SW 1271 (cell line): ENCODE measurements at places on chromosomes 12 and 14.

- DNase-seq, result peak; percentile 2
Observed at GRCh38 chr14:77889971-77890442, 90.1 kb downstream of the ADCK1 start.

DNA sequence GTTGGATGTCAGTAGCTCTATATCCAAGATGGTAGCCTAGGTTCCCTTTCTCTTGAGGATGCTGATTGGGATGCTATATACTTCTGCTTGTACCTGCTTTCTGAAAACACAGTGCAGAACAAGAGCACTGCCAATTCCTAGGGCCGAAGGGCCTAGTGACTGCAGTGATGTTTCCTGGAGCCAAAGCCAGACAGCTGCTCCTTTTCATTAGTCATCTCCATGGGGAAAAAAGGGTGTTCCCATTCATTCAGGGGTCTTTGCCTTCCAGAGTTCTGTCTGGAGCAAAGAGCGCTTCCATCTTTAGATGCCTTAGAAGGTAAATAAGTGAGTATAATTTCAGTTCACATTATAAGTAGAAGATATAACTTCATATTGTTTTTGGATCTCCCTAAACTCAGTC, 85.5 kb downstream of the PTPRB start:
- DNase-seq, result no peak

- DNase-seq, result no peak
Observed at GRCh38 chr14:92397953-92398564, 75.1 kb downstream of the SLC24A4 start.

DNA sequence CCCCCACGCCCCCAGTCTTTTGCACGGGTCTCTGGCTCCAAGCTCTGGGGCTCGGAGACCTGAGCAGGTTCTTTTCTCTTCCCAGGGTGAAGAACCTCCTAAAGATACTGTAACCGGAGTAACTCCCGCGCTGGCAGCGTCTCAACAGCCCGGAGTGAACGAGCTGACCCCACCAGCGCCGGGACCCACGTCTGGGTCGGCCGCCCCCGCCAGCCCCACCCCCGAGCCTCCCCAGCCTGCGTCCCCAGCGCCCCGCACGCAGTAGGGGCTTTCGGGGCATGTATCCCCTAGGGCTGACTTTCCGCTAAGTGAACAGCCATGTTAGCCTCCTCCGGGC, 858 bp downstream of the SLC35F4 start:
- no peak for DNase-seq

DNA sequence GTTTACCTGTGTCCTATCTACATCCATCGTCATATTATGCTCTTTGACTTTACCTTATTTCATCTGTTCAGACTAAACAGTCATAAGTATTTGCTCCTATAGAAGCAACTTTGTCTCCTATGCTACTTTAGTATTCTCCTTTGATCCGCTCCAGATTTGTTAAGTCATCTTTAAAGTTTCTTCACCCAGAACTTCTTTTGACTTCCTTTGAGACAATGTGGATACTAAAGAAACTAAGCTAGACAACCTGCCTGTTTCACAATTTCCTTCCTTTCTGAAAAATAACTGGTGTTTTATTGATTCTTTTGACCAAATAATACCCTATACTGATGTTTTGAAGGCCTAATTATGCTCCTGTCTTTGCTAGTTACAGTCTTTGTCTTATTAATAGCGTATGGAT, 30.0 kb upstream of the LRRK2 start:
- DNase-seq, result no peak

GRCh38 chr14:21191809-21192446, 36.1 kb upstream of the OR5AU1 start:
- DNase-seq, result no peak

GRCh38 chr14:101758913-101759593, 2.5 kb upstream of the PPP2R5C start:
- DNase-seq, result no peak

GRCh38 chr14:24131549-24131966, 1.1 kb downstream of the FITM1 start:
- DNase-seq, result no peak

DNA sequence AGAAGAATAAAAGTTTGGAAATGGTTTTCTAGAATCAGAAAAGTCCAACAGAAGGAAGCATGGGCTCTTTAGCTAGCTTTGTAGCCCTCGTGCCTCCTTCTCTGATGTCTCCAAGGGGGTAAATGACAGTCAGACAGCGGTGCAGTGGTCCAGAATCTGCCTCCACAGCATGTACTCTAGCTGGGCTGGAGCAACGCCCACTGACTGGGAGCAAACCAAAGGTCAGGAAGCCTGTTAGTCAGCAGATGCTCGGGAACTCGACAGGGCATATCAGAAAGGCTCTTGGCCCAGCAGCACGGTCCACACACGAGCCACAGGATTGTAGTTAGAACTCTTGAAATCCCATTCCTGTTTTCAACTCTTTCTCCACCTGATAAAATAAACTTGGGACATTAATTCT, 164.3 kb downstream of the GRIN2B start:
- DNase-seq, result no peak

DNA sequence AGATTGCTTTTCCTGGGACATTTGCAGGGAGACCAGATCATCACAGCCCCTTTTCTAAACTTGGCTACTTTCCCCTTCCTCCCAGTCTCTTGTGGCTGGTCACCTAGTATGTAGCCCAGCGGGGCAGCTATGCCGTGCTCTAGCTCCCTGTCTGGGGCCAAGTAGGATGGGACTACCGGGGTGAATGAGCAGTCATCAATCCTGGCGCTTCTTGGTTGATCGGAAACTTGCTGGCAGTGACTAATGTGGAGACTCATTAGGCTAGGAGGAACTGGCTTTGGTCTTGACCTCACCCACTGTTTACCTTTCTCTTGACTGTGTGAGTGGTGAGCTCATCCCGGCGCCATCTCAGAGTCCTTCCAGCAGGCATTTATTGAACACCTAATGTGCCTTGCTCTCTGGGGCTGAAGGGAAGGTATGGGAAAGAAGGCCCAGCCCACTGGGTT, 15.9 kb downstream of the PLEKHG3 start:
- peak; percentile 66 for DNase-seq

GRCh38 chr12:2432856-2433255, 361.9 kb upstream of the FKBP4 start:
- DNase-seq, result no peak

DNA sequence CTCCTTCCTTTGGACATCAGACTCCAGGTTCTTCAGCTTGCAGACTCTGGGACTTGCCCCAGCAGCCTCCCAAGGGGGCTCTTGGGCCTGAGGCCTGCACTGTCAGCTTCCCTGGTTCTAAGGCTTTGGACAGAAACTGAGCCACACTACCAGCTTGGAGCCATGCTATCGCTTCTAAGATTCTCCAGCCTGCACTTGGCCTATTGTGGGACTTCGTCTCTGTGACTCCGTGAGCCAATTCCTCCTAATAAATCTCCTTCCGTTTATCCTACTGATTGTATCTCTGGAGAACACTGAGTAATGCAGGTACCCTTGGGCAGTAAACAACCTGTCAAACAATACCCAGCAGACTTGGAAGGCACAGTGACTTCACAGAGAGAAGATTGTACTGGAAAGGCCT, 24.9 kb upstream of the RHOJ start:
- DNase-seq, result no peak

DNA sequence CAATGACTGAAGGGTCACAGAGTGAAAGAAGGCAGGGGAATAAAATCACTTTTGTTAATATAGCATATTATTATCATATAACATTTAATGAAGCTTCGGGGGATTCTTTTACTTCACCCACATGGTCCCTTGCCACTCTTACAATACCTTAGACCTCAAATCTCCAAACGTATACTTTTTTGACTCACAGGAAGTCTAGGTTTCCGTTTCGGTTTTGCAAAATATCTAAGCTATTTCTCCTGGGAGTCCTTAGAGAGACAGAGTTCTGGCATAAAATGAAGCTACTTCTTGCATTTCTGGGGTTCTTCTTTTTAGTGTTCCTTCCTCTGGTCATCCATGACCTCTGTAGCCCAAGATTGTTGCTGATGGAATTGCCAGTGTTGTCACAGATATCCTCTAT, 590.5 kb upstream of the ATP2B1 start:
- DNase-seq, result no peak

- no peak for DNase-seq
Observed at GRCh38 chr12:126247936-126248335, 1182.7 kb downstream of the AACS start.

DNA sequence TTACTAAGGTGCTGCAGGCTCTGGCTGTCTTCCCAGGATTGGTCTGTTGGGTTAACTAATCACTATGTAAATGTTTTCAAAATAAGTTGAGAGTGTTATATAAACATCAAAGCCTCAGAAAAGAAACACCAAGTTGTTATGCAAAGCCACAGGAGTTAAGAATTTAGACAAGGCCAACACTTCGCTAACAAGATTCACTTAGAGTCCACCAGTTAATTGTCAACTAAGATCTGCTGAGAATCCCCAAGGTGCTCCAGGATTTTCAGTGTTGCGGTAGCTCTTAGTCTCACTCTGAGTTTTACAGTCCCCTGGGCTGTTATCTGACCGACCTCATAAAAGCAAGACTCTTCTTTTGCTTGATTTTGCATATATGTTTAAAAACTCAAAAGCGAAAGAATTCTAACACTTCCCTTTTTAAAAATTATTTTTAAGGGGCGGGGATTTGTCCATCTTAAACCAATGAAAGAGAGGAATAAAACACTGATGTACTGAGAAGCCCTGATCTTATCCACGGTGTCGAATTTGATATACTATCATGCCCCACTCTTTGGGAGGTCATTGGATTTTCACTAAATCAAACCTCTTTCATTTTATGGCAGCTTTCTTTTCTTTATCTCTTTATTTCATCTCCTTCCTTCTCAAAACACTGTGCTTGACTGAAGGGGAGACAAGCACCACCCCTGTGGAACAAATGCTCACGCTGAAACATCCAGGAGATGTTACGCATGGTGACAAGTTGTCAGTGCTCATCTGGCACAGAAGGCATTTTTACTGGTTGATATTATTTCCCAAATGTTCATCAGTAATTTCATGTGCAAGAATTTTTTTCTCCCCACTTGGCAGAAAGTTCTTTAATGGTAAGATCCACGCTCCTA, 7.0 kb downstream of the NIN start:
- DNase-seq, result no peak

DNA sequence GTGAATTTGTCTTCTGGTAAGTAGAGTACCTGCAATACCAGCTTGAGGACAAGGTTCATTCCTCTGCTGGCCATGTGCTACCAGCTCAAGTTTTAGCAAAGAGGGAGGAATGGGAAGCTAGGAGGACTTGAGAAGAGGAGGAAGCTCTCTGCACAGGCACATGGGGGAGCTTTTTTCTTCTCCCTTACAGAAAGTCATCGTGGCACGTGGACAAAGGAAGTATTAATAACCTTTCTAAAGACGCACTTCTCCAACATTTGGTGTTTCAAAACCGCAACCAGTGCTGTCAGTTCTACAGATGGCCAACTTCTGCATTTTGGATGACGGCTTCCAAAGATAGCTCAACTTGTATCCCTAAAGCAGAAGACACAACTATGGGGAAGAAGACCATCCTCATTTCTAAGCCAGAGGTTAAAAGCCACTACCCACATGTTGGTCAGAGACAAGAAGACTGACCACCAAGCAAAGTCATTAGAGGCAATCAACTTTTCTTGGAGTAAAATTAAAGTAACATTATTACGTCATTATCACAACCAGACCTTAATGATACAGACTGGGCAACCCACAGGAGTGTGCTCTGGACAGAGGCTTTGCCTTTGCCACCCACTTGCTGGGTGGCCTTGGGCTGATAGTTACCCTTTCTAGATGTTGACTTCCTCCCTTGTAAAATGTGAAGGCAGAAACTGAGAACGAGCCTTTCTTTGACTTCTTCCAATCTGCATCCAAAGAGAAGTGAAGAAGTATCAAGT, 12.3 kb upstream of the TMED10 start:
- no peak for DNase-seq

DNA sequence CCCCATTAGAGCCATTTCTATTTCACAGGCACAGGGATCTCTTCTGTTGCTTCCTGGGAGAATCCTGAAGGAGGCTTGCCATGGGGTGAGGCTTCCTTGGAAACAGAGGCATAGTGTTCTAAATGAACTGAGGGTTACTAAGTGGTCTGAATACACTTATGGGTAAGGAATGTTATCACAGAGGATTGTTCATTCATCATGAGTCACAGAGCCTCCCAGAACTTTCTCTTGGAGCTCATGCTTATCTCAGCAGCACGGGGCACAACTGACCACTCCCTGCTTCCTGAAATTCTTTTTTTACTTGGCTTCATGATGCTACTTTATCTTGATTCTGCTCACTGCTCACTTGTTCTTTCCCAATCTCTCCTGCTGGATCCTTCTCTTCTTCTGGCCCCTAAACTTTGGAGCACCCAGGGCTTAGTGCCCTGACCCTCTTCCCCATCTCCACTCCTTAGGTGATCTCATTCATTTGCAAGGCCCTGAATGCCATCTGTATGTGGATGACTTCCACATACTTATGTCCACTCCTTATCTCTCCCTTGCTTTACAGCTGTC, 57.9 kb downstream of the ANO6 start:
- peak; percentile 98 for DNase-seq
